AG04449 (cell line): ENCODE measurements at places on chromosomes 7 and 10.

GRCh38 chr7:149494738-149495368 lies 2.8 kb downstream of the ZNF746 start:
- no peak for DNase-seq

GRCh38 chr7:41696323-41696916 lies 6.5 kb downstream of the INHBA start:
- no peak for DNase-seq

GRCh38 chr10:77187376-77187999 lies 450.1 kb downstream of the KCNMA1 start:
- DNase-seq = no peak

DNA sequence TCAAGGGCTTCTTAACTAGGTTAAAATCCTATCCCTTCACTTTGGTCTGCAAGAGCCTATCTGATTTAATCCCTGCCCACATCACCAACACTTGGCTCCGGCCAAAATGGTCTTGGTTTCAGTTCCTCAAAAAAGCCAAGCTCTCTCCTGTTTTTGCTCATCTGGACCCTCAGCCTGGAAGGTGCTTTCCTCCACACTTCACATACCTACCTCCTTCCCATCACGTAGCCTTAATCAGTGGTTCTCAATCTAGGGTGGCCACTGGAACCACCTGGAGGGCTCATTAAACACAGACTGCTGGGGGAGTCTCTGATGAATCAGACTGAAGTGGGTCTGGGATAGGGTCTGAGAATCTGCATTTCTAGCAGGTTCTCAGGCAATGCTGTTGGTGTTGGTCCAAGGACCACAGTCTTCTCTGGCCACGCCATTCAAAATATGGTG lies 227.0 kb upstream of the AOAH start:
- no peak for DNase-seq

- DNase-seq = no peak
Measured at GRCh38 chr7:12287901-12288300, 76.8 kb downstream of the TMEM106B start.

- no peak for DNase-seq
Measured at GRCh38 chr7:30732606-30733005, 19.3 kb upstream of the INMT start.

DNA sequence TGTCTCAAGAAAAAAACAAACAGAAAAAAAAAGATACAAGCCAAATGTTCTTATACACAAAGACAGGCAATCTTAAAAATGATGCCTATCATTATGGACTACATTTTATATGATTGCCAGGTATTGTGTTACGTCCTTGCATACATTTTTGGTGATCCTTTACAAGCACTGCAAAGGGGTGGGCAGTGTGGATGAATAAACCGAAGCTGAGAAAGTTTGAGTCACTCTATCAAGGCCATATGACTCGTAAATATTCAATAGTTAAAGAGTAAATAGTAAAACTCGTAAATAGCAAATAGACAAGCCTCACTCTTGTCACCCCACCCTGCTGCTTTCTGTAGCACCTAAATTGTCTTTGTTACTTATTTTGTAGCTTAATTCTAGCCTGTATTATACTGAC lies 326.2 kb downstream of the FRMD4A start:
- DNase-seq = no peak

GRCh38 chr7:150323682-150324372 lies 482 bp upstream of the ACTR3C start:
- no peak for DNase-seq

DNA sequence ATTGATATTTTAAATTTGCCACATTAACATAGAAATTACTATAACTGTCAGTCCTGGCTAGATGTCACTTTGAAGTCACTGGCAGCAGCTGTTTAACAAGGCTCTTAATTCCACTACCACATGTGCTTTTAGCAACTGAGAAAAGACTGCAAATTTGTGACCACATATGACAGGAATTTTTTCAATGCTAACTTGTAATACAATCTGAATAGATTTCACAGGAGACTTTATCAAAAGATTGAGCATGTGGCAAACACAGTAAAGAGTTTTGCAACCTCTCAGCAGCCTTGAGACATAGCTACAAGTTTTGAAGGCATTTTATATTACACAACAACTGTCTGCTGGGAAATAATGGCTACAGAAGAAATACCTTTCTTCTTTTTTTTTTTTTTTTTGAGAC lies 73.0 kb downstream of the MICU1 start:
- DNase-seq = peak; percentile 86

GRCh38 chr7:69277366-69277765 lies 320.9 kb upstream of the AUTS2 start:
- DNase-seq = no peak

GRCh38 chr7:50221028-50221427 lies 83.5 kb upstream of the IKZF1 start:
- DNase-seq = no peak

DNA sequence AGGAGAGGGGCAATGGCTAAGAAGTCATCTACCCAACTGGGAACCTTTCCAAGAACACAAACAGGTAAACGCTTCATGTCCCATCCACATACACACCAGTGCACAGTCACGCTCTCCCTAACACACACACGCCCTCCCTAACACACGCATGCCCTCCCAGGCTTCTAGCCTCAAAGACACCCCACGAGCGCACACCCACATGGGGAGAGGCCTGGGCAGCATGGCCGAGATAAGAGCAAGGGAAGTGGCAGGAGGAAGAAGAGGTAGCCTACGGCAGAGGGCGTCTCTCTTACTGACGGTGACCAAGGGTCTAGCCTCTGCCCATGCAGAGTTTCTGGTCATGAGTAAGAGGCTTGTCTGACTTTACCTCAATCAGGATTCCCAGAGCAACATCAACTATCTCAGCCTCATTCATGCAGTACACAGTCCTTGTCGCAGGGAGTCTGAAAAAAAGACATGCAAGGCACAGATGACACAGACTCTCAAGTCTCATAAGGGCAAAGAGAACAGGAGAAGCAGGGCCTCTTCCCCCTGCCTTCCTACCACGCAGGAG lies 3.1 kb downstream of the CYREN start:
- no peak for DNase-seq

GRCh38 chr7:112084520-112084971 lies 121.7 kb downstream of the DOCK4 start:
- DNase-seq = peak; percentile 16

DNA sequence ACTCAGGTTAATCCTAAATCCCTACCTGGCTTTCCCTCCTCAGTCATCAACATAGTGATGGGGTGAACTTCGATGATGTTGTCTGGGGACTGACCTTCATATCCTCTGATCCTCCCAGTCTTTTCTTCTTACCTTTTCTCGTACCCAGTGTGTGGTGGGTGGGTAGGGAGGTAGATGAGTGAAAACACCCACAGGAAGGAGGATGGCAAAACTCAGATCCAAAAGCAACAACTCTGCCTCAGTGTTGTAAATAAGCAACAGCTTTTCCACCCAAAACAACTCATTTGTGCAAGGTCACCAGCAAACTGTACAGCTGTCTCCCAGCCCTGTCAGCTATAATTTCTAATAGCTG lies 38.6 kb downstream of the VOPP1 start:
- DNase-seq = no peak

DNA sequence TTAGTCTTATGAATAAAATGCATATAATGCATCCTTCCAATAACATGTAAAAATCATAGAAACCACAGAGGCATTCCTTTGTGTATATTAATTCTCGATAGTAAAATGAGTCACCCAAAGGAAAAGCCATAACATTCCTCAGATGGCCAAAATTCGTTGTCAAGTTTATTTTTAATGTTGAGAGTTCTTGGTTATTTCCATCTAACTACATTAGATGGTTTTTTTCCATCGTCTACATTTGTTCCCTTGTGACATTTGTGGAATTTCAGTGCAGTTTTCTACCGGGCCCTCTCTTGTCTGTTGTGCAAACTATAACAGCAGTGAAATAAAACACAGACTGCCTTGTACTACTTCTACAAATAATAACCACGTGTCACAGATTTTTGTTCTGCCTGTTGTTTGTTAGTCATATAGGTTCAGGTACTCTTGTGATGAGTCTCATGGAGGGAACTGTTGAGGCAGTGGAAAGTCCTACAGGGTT lies 54.7 kb upstream of the CCAR1 start:
- peak; percentile 83 for DNase-seq
